ENCODE measurements at places on chromosomes 6 and 20.
A peak's percentile ranks its signal among the peaks of the same experiment; 100 is the strongest.

GRCh38 chr6:119076173-119076572, 2.3 kb downstream of the FAM184A start:
- DNase-seq: no peak

- no peak for DNase-seq
Observed at GRCh38 chr6:10505529-10505928, 15.6 kb upstream of the GCNT2 start.

DNA sequence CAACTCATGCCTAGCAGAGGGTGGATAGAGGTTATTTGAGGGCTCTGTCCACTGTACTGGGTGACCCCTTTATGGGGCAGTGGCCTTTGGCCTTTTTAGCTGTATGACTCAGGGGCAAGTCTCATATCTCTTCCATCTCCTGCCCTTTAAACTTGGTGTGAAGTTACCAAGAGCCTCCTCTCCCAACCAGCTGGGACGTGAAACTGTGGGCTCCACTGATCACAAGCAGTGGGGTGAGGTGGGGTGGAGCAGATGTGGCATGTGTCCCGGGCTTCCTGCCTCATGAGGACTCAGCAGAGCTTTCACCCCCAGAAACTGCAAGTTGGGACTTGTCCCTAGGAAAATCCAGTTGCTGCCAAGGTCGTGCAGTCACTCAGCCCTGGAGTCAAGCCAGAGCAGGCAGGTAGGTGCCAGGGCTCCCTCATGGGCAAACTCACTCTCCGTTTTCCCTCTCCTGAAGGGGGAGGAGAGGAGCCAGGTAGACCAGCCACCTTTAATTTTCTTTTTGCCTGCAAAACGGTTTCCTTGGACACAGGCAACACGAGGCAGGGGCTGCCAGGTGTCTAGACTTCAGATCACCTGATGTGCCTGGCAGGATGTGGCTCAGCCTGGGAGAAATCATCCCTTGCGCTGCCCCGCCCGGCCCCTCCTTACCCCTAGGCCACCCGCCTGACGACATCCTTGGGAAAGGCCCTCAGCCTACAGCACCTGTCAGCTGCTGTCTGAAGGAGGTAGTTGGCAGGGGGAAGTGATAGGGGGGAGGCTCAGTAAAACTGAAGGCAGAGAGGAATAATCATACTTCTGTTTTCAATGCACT, 4.0 kb downstream of the CDKN1A start:
- peak; percentile 90 for DNase-seq

DNA sequence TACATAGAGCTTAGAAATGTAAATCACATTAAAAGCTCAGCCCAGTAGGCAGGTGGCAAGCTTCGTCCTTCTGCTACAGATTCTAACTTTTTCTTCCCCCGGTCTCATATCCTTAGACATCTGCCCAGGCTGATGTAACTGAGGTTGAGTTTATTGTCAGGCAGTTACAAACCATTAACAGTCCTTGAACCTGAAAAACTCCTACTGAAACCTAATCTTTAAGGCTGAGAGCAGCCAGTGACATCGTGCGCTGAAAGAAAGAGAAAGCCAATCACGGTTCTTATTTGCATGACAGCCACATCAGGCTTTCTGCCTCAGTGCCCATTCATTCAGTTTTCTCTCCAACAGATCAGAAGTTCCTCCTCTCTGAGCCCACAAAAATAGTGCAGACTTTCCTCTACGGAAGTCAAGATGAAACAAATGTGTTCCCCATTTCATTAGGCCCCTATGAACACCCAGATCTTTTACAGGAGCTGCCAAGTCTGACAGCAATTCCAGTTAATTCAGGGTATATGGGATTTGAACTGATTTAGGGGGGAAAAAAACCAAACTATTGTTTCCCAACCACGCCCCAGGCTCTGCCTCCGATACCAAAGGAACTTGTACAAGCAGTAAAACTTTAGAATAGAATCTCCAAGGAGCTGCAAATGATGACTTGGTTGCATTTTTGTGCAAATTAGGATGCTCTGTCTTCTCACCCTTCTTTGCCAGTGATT, at the start of gene NHSL1:
Gene NHSL1, minus strand, starts transcription at position 192 of the 716 bp plus-strand sequence. CDS start 204 bp downstream, outside the sequence.
- DNase-seq: no peak

- no peak for DNase-seq
Observed at GRCh38 chr6:41824571-41825569, 37.4 kb downstream of the TOMM6 start.

DNA sequence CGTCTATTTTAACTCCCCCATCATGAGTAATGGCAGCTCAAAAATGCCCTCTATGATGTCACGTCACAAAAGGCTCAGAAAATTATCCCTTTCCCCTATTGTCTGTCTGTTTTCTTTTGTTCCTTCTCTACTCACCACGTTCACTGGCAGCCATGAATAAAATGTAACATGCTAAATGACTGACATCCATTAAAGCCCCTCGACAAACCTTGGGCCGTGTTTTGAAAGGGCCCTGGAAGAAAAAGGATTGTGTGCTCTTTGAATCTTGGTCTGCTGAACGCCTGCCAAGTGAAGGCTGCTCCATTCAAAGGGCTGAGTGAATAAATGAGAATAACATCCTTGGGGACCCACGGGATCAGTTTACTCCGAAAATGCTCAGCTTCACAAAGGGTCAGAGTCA, 118.7 kb downstream of the RPS12 start:
- DNase-seq: no peak

DNA sequence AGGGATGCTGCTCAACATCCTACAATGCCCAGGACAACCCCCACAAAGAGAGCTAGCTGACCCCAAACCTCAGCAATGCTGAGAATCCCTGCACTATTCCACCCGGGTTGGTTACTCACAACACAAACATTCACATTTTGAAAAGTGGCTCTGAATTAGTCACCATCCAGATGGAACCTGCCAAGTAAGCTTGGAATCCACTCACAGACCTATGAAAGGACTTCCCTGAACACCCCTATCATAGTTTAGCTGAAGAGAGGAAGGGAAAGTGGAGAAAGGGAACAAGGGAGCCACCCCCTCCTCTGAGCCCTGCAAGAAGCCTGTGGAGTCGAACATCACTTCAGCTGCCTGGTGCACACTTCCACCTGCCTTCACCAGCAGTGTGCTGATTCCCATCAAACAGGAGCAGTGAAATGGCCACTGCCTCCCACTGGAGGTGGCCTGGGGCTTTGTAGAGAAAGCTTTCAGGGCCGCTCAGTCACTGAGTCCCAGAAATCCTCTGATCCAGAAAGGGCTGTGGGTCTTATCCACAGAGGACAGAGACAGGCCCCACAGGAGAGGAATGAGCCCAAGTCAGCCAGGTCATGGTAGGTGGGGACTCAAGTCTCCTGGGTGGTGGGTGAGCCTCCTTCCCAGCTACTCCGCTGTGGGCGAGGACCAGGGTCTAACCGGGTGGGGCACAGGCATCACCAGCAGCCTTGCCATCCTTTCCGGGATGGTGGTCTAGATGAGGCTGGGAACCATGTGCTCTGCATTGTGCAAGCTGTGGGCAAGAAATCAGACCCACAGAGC, 203.7 kb downstream of the SYNDIG1 start:
- DNase-seq: no peak

DNA sequence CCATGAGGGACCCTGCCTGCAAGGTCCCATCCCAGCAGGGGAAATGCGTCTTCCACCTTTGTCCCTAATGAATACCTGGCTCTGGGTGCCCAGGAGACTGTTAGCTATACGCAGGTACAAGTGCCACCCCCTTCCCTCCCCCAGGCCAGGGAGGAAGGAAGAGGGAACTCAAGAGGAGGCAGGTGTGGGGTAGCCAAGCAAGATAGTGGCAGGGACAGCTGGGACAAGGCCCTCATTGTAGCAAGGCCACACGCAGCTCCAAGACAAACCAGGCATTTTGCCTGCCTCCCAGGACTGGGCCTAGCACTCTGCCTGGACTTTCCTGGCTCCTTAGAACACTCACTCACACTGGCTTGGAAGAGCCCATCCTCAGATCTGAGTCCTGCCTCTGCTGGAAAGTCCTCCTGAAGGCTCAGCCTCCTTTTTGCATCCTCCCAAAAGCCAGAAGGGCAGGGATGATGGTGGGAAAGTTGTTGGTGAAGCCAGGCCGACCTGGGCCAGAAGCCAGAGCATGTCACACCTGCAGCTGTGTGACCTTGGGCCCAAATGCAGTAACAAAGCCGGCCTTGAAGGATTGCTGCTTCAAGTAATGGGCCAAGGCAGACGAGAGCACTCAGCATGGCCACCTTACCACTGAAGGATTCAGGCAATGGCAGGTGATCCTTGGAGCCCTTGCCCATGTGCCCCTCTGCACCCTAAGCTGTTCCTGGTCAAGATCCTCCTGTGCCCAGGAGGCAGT, 27.7 kb downstream of the SNPH start:
- DNase-seq: no peak

- no peak for DNase-seq
Observed at GRCh38 chr6:45712786-45713185, 302.9 kb downstream of the CLIC5 start.

DNA sequence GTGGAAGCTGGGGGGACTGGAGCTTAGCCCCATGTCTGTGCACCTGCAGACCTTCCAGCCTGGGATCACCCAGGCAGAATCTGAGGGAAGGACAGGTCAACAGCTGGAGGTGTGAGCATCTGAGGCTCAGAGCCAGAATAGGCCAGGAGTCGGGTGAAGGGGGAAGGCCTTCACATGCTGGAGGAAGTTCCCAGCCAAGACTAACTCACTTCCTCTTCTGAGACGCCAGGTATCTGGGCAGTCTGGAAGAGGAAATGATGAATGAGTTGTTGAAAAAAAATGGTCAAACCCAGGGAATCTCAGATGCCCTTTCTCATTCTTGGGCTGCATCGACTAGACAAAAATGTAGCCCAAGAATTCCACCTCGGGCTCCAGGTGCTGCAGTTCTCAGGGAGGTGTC, 73.6 kb upstream of the TIAM2 start:
- DNase-seq: no peak

DNA sequence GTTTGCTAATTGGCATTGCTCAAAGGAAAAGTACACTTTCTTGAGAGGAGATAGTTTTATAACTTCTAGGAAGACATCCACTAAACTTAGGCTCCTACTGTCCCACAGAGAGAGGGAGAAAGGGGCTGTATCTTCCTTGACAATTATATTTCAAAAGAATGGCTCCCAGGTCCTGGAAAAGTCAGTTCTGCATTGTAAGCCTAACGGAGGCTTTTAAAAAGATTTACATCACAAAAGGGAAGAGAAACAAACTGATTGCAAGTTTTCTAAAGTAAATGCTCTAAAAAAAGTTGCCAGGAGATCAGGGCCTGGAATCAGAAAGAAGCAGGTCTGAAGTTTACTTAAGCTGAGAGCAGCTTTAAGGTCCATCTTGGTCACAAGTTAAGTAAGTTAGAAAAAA, 839.5 kb downstream of the FRK start:
- no peak for DNase-seq

GRCh38 chr6:133608620-133609019, 280.3 kb upstream of the TCF21 start:
- no peak for DNase-seq

DNA sequence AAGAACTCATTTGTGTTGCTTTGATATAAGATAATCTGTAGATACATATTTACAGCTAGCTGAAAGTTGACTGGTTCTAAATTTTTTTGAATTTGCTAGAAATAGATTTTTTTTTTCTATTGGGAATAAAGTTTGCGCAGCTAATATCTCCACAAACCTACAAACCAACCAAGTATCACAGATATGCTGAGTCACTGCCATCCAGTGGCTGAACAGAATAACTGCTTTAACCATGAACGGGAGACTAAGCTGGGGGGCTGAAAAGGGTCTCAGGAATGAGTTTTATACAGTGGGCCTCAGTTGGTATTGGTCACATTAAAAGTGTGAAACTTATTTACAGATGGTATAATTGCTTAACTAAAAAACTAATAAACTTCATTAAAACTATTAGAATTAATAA, 326.7 kb upstream of the CNR1 start:
- DNase-seq: no peak

DNA sequence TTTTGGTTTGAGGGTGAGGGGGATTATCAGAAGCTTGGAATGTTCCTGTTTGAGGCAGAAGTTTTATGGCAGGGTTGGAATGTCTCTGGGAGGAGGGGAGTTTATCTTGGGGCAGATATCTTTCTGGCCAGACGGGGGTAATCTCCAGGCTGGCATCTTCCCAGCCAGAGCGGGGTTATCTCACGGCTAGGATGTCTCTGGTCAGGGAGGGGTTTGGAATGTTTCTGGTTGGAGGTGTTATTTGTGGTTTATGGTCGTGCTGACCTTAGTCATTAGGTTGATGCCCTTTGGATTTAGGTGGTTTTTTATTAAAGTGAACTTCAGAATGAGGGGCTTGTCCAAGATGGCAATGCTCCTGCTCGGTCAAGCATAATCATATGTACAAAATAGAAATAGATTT, 14.8 kb downstream of the PGK2 start:
- no peak for DNase-seq

- no peak for DNase-seq
Observed at GRCh38 chr6:89048985-89049384, 31.6 kb upstream of the PNRC1 start.

- no peak for DNase-seq
Observed at GRCh38 chr6:163672710-163673109, 258.2 kb downstream of the QKI start.

DNA sequence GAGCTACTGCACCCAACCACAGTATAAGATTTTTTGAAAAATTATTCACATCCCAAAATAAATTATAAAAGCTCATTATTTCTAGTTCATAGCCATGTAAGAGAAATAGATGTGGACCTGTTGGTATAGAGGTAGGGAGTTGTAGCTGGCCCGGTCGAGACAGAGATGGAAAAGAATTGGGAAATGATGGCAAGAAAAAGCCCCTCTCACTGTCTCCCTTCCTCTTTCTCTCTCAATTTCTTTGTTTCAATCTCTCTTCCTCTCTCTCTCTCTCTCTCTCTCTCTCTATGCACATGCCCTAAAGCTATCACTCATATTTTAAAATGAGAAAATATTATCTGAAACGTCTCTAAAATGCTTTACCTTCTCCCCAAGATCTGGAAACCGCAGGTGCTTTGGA, 80.7 kb upstream of the CD83 start:
- DNase-seq: no peak

GRCh38 chr20:31684153-31685015, 38.3 kb downstream of the BCL2L1 start:
- DNase-seq: peak; percentile 43

DNA sequence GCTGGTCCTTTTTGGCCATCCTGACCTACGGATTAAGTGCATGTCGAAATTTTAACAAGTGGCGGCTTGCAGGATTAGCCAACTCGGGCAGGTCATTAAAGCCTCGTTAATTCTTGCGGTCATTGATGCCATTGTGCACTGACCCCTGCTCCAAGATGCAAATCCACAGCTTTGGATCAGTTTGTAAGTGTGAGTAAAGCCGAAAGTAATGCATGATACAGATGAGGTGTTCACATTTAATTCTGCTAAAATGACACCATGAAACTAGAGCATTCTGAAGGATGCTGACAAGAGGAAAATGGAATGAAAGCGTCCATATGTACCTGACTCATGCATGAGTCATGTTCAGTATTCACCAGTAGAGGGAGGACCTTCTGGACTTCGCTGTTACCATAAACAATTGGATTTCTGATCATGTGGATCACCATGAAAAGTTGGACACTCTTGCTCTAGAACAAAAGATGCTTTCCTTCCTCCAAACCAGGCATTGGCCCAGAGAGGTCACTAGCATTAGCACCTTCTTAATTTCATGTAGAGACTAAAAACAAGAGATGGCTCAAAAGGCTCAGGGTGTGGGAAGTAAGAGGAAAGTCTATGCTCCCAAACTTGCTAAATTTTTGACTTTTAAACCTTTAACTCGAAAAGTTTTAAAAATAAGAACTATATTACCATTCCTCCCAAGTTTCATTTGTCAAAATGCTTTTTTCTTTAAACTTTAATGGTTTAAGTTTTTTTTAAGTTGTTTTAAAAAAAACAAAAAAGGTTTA, 48.0 kb downstream of the MUC22 start:
- DNase-seq: peak; percentile 16

Data from CD4-positive, alpha-beta T cell treated with Interleukin-17A for 1 hour (primary cell).